ENCODE measurements at places on chromosomes 6 and 20.

- DNase-seq: no peak
Observed at GRCh38 chr20:54078296-54078984, 8.0 kb upstream of the BCAS1 start.

- no peak for DNase-seq
Observed at GRCh38 chr20:953742-954141, 37.6 kb upstream of the ANGPT4 start.

GRCh38 chr6:104908031-104908887 is 48.5 kb upstream of the HACE1 start:
- no peak for DNase-seq

DNA sequence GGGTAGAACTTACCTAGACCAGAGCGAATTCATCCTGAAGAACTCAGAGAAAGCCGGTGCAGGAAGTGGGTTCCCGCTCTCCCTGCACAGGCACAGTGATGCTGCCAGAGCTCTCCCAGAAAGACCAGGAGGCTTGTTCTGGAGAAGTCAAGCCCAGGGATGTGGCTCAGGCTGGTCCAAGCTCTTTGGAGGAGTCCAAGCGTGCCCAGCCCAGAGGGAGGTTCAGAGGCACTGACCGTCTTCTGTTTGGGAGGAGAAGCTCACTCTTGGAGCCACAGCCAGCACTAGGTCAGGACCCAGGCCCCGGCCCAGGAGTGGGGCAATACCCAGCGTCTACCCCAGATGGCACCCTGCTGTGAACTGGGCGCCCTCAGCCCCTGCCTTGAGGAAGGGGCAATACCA is 1.5 kb upstream of the PMEPA1 start:
- no peak for DNase-seq

DNA sequence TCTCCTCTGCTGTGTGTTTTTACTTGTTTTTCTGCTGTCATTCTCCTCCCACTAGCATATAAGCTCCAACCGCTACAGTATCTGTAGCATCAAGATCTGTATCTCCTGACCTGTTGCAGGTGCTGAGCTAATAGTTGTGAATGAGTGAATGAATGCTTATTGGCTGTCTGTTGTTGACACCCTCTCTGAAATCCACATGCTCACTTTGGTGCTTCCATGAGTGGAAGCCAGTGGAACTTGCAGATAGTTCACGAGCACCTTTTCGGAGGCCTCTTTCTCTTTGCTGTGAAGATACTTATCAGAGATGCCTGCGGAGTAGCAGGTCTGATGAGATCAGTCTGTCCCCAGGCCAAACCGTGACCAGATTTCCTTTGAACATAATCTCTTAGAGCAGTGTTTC is 117.3 kb downstream of the EYA2 start:
- no peak for DNase-seq

- no peak for DNase-seq
Observed at GRCh38 chr20:14918976-14919375, 581.6 kb upstream of the FLRT3 start.

GRCh38 chr6:147382945-147383554 is 125.4 kb upstream of the SAMD5 start:
- DNase-seq: no peak

DNA sequence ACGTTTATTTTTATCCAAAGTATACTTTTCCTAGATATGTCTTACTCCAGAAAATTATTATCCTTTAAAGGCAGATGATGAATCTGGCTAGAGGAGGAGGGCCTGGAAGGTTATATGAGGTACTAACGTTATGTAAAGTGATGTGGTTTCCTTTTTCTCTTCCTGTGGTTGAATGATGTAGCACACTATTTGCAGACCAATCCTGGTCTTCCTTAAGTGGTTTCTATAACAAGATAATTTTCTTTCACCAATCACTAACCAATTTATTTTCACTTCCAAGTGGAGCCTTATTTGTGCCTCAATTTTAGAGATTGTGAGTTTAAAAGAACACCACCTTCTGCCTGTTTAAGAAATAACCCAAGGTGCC is 154.6 kb upstream of the SOX4 start:
- DNase-seq: no peak

GRCh38 chr6:116682334-116682712 is 1.3 kb downstream of the KPNA5 start:
- DNase-seq: no peak

- DNase-seq: no peak
Observed at GRCh38 chr6:84910906-84911607, 146.7 kb upstream of the TBX18 start.

GRCh38 chr6:117829594-117830319 is 77.3 kb upstream of the SLC35F1 start:
- DNase-seq: peak; percentile 15

DNA sequence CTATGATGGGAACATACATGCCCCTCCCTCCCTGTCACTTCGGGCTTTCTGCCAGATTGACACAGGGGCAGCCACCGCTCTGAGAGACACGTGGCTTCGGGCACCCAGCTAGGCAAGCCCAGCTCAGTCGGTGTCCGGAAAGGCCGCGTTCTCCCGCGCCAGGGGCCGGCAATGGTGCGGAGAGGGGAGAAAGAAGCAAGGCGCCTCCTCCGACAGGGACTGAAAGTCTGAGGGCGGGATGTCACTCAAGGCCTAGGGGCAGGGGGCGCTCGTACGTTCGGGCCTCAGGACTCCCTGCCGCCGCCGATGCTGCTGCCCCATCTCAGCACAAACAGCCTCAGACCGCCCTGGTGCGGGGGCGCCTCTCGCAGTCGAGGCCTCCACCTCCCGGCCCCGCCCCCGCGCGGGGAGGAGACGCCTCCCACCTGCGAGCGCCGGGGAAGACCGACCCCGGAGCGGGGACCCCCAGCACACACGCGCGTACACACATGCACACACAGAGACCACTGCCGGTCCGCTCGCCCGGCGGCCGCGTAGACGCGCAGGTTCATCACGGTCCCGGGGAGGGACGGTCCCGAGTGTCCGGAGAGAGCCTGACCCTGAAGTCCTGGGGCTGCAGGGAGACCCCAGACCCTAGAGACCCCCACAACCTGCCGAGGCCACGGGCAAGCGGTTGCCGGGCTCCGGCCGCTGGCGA is 1.9 kb downstream of the GRM4 start:
- peak; percentile 59 for DNase-seq

GRCh38 chr20:25573288-25574251 is 11.8 kb downstream of the NINL start:
- DNase-seq: no peak

GRCh38 chr6:307065-307814 is 15.0 kb downstream of the DUSP22 start:
- no peak for DNase-seq

DNA sequence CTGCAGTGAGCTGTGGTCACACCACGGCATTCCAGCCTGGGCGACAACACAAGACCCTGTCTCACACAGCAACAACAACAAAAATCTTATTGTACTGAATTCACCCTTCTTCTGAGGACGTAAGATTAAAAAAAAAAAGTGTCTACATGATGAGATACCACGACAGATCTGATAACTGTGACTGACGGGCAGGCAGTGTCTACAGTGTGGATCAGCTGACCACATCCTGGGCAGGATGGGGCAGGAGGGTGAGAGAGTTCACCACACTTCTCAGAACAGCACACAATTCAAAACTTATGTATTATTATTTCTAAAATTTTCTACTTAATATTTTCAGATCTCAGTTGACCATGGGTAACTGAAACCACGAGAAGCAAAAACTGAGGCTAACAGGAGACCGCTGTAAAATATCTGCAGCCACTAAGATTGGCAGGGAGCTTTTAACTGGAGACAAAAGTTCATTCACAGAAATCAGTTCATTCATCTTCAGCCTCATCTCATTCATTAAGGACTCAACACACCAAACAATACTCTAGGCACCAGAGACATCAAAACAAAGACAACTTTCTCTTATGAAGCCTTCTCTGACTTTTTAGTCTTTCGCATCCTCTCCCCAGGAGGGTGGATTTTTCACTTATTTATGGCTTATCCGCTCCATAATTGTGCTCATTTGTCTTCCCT is 15.7 kb upstream of the NHSL1 start:
- no peak for DNase-seq

GRCh38 chr20:51481341-51481914 is 61.1 kb downstream of the NFATC2 start:
- DNase-seq: no peak

GRCh38 chr6:151370509-151371078 is 20.8 kb downstream of the ZBTB2 start:
- DNase-seq: no peak

- DNase-seq: no peak
Observed at GRCh38 chr6:117795234-117795633, 111.8 kb upstream of the SLC35F1 start.

DNA sequence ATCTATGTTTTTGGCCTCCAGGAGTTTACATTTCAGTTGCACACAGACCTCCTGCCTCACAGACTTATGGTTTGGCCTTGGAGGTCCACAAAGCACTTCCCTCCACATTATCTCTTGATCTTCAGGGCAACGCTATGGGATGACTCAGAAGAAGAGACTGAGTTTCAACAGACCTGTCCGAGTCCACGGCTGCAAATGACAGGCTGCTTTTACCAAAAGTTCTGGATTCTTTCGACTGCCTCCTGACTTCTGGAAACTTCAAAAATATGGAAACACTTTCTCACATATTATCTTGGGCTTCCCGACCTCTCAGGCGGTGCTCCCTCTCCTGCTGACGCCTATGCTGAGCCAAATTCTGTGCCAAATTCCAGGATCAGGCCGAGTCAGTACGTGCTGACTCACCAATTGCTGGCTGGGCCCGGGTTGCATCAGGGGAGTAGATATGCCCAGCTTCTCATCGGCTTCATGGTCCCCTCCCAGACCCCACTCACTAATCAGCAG is 190.2 kb downstream of the BMP7 start:
- no peak for DNase-seq

DNA sequence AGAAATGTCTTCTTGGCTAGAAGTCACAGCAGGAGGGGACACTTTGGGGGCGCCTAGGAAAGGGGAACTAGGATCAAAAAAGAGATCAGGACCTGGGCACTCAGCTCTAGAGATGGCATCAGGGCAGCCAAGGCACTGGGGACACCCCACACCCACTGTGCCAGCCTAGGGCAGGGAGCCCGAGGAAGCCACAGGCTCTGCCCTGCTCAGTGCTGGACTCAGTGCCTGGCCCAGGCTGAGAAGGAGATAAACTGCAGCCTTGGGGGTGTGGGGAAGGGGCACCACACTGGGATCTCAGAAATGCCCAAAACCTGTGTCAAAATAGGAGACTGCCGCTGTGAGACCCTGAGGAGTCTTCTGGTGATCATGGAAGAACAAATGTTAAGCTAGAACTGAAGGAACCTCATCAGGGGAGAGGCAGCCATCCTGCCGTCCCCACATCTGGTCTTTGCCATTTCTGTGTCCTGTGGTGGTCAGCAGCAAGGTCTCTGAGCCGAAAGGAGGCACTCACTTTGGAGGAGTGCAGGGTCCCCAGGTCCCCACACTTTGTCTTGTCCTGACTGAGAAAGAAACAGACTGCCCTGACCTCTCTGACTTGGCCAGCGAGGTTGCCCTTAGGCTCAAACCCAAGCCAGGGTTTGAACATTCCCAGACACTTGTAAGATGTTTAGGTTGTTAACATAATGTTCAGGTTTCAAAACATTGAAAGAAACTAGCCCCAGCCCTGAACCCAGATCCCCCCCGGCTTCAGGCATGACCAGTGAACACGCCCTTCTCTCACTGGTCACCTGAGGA is 2.3 kb downstream of the ARFRP1 start:
- DNase-seq: no peak

DNA sequence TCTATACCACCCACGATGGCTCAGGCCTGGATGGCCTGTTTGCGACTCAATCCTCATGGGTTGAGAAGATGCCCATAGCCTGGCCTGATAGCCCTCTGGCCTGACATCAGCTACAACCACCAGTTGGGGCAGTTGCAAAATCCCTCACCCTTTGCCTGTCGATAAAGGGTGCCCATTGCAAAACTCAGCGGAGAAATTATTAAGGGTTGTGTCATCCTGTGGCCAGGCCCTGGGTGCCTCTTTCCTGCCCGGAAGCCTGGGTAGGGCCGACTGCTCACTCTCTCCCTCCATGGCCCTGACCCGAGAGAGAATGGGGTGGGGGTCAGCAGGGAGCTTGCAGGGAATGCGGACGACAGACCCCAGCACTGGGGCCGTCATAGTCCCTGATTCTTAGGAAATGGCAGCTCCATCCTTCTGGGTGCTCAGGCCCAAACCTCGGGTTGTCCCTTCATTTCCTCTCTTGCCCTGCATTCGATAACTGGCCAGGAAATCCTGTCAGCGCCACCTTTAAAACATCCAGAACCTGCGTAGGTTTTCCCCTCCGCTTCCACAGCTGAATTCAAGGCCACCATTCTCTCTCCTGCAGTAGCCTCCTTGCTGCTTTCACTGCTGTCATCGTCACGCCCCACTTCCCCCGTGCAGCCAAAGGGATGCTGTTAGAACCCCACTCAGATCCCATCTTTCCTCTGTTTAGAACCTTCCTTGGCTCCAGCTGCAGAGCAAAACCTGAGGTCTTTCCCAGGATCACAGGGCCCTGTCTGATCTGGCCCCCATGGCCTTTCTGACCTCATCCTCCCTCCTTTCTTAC is 31.1 kb downstream of the CEBPB start:
- DNase-seq: no peak

DNA sequence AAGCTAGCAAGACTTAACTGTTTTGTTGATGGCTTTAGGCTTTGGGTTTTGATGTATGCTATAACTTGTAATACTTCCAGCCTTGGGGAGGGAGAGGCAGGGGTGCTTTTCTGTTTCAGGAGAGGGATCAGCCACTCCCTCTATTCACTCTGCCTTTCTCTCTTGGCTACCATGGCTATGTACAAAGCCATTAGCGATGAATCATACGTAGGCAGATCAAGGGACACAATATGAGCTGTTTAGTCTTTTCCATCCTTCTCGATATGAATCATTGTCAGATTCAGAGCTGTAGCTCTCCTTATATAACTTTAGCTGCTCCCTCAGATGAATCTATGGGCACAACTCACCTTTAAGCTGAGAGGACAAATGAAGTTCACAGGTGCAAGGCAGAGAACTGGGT is 230.6 kb downstream of the TSHZ2 start:
- DNase-seq: no peak

GRCh38 chr6:26457806-26458688 is at the start of gene BTN2A1:
Gene BTN2A1 (plus strand): TSS chr6:26457955. CDS start chr6:26458637, 682 bp downstream.
- peak; percentile 88 for DNase-seq

GRCh38 chr6:161228921-161229591 is 44.8 kb downstream of the AGPAT4 start:
- no peak for DNase-seq

DNA sequence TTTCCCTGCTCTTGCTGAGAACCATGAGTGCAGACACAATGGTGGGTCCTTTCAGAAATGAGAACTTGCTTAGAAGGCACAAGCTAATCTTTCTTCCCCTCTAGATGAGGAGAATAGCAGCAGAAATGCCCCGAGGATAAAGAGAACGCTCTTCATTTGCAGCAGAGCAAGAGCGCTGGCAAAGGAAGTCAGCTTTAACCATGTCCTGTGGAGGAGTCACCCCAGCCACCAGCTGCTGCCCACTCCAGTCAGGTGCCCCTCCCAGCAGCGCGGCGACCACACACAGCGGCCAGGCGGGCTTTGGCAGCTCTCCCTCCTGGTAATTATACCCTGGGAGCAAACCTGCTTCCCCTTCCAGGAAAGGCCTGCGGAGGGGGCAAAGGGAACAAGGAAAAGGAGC is 42.4 kb upstream of the EMILIN3 start:
- DNase-seq: peak; percentile 90

GRCh38 chr6:93701526-93701925 is 282.2 kb upstream of the EPHA7 start:
- no peak for DNase-seq
